ENCODE measurements at places on chromosomes 2 and 18. TPM values are rescaled to one million over a fixed set of nuclear protein-coding genes. Genes with fewer than 3 reads are reported as not detected.

RNU2-63P gene
- not detected for total RNA-seq

CEP68 gene
- 5.4 TPM for total RNA-seq

MTA3 gene
- total RNA-seq, result 32.4 TPM

POTEJ gene
- not detected for total RNA-seq

SLC9A2 gene
- not detected for total RNA-seq

PROKR1 gene
- total RNA-seq, result not detected

CCDC178 gene
- total RNA-seq, result under 0.01 TPM

NOSTRIN gene
- total RNA-seq, result under 0.01 TPM
